Activated CD4-positive, alpha-beta T cell treated with anti-CD3 and anti-CD28 coated beads for 36 hours (primary cell): ENCODE measurements at places on chromosomes 6 and 20. TPM values are rescaled to one million over a fixed set of nuclear protein-coding genes. Genes with fewer than 3 reads are reported as not detected.

- no peak for DNase-seq
These were observed 191.8 kb upstream of the ARG1 start for GRCh38 chr6:131381052-131381708.

- no peak for DNase-seq
These were observed 108.3 kb upstream of the PHACTR1 start for GRCh38 chr6:12608016-12608860.

GRCh38 chr6:149182262-149182661, 135.2 kb upstream of the TAB2 start:
- no peak for DNase-seq

DNA sequence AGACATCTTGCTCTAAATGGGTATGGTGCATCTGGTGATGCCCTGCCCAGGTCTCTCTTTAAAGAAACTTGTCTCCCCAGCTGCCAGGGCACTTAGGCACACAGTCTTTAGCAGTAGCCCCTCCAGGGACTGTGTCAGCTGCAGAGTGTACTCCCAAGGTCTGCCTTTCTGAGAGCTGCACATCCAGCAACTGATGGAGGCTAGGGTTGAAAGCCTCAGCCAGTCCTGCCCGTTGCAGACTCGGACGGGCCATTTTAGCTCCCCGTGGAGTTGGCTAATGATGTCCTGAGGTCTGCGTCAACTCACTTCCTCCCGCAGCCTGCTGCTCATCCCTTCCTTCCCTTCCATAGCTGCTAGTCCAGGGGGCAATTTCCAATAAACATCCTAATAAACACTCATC, 381.8 kb downstream of the PTPRT start:
- DNase-seq, result no peak

GRCh38 chr6:127302728-127303660, 36.3 kb downstream of the RNF146 start:
- peak; percentile 56 for DNase-seq

DNA sequence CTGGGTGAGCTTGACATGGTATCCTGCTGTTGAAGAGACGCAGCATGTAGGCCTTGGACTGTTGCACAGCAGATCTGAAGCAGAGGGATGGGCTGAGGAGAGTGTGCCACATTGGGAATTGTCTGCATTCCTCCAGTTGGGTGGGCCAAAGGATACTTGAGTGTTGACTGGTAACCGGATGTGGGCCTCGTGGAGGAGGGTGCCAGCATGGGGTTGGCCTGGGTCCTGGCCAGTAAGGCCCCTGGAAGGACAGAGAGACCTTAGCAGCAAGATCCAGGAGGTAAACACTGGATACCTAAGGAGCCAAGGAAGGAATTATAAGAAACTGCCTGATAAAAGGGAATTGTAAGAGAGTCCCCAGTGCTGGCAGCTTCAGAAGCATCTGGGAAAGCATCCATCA, 76.9 kb downstream of the FIG4 start:
- no peak for DNase-seq

- no peak for DNase-seq
These were observed 135.9 kb downstream of the OLIG3 start for GRCh38 chr6:137358273-137358672.

DNA sequence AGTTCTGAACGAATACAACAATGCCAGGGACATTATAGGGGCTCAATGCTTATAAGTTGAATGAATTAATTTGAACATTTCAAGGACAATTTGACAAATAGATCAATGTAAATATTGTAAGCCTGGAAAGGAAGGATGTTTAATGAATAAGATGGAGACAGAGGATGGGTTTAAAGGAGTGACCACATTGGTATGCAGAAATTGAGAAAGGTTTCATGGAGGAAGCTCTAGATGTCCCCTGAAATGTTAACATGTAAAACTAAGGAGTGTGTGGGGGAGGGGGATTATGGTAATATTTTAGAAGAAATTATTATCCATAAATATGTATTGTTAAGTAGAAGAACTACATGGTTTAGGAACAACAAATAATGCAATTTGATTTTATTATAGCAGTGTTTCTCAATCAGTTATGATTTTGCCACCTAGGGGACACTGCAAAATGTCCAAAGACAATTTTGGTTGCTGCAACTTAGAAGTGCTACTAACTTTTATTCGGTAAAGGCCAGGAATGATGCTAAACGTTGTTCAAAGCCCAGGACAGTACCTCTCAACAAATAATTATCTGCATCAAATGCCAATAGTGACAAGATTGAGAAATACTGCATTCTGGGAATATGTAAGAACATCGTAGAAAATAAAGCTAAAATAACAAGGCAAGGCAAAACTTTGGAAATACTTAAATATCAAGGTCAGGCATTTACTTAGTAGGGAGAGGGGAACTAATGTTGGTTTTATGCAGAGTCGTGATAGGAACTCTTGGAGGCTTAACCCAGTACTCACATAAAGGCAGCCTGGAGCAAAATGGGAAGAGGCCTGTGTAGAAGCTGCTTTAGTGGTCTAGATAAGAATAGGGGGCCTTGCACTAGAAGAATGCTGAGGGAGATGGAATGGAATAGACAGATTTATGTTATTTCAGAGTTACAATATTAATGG, 686.9 kb upstream of the CITED2 start:
- DNase-seq, result no peak

- peak; percentile 64 for DNase-seq
These were observed 22.8 kb upstream of the BHLHE23 start for GRCh38 chr20:63029358-63030121.

DNA sequence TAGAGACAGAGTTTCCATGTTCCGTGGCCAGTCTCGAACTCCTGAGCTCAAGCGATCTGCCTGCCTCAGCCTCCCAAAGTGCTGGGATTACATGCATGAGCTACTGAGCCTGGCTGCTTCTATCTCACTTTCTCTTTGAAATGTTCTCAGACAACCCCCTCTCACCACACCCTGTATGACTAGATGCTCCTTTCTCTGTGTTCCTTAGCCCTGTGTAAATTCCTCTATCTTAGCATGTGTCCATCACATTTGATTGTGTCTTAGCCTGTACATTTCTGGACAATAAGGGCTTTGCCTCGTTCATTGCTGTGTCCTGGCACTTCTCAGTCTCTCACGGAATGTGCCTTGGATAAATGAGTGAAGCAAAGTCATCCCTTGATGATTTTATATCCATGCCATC, 168.1 kb upstream of the SCGN start:
- no peak for DNase-seq

DNA sequence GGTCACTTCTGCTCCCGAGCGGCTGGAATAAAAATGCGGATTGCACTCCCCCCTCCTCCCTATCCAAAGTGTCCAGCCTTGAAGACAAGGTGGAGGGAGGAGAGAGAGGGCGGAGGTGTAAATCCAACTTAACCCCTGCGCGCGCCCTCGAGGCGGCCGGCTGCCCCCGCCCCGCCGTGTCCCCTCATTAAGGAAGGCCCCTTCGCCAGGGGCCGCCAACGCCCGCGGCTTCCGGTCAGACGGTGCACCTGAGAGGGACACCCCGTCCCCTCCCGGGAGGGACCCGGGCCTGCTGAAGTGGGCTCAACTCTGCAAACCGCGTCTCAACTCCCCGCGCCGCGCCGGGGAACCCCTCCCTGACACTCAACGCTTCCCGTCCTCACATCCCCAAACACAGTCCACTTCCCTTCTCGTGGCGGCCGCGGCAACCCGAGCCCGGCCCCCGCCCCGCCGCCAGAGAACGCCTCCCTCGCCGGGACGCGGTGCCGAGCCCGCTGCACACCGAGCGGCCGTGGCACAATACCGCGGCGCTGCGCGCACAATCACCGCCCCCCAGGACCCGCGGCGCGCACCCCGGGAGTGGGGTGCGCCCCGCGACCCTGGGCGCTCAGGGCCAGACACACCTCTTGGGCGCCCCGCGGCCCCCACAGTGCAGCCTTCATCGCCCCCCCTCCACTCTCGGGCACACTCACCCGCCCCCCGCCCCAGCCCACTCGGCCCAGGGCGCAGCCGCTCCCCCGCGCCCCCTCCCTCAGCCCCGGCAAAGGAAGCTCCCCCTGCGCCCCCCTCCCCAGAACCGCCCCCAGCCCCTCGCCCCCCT, 102.5 kb downstream of the NOL4L start:
- peak; percentile 57 for DNase-seq

DNA sequence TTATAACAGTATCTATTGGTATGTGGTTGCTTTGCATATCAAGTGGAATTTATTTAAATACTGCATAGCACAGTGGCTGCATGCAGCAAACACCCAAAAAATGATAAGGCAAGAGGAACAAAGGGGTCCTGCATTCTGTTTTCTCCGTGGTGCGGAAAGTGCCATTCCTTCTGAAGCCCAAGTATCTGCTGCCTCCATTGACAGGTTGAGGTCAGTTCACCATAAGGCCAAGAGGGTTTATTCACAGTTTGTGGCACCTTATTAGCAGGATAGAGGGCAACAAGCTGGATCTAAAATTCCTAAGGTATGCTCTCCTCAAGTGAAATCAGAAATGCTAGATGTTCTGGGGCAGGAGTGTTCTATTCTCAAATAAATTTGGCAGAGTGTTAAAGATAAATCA, 9.3 kb downstream of the CARMIL1 start:
- no peak for DNase-seq

GRCh38 chr6:4021854-4022695, 56.9 kb downstream of the FAM217A start:
- DNase-seq, result no peak

DNA sequence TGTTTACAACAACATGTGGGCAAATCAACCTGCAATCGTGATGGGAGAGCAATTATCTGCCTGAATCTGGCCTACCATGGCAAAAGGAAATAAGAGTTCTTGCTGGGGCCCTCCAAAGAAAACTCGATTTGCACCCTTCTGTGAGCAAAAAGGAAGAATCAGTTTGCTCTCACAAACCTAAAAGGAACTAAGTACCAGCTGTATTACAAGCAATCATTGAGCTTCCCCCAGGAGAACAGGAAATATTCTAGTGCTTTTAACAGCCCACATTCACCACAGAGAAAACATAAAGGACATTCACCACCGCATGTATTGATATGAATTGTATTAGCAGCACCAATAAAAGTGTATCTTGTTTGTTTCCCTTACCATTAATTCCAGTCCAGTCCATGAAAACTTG, 75.0 kb downstream of the MBOAT1 start:
- DNase-seq, result no peak

DNA sequence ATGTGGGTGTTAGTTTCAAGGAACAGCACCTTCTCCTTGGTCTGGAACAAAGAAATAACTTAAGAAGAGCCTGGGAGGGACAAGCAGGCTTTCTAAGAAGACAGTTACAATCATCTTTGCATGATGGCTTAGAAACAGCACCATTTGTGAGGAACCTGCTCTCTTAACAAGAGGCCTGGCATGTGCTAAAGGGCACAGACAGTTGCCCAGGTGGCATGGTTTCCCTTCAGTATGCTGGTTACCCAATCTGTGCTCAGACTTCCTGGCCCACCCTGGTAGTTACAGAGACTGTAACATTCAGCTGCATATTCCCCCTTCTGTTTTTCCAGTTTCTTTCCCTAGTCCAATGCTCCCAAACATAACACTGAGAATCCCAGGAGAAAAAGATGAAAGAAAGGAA, 84.0 kb downstream of the CHD6 start:
- no peak for DNase-seq

- DNase-seq, result no peak
These were observed 10.2 kb downstream of the ADRM1 start for GRCh38 chr20:62313021-62313420.

DNA sequence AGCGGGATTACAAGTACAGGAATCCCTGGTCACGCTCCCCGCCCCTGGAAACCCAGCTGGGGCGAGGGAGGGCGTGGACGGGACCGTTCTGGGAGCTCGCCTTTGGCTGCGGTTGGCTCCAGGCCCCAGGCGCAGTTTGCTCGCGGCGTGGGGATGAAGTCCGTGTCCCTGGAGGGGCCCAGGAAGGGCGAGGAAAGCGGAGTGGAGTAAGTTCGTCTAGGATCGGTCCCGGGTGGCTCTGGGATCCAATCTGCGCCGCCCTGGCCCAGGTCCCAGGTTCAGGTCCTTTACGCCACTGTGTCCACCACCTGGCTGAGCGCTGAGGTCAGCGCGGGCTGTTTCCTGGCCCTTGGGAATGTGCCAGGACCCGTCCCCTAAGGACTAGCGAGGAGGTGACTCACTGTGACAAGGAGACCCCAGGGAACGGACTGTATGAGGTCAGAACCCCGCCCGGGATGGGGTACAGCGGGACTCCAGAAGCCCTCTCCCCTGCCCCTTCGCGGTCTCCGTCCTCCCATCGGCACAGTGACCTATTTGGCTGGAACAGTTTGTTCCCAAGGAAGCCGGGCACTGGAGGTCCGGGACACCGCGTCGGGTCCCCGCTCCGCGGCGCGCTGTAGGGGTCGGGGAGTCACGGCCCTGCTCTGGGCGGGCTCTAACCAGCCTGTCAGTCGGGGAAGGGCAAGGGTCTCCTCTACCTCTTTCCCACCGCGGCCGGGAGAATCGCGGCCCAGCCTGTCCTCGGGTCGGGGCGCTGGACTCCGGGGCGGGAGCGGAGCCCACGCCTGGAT, 724 bp downstream of the CDKN1A start:
- DNase-seq, result peak; percentile 39

DNA sequence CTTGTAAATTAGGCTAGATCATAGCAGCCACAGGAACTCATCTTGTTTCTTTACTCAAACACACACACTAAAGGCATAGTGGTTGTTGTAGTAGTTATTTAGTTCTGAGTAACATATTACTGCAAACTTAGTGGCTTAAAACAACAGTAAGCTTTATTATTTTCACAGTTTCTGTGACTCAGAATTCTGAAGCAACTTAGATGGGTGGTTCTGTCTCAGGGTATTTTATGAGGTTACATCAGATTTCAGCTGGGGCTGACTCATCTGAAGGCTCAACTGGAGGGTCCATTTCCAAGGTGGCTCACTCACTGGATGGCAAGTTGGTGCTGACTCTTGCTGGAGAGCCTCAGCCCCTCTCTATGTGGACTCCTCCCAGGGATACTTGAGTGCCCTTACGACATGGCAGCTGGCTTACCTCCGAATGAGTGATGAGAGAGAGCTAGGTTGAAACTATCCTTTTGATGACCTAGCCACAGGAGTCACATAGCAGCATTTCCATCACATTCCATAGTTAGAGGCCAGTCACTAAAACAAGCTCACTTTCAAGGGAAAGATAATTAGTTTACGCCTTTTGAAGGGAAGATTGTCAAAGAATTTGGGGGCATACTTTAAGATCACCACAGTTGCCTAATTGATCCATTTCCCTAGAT, 136.5 kb upstream of the PRND start:
- DNase-seq, result no peak

- peak; percentile 24 for DNase-seq
These were observed 25.5 kb upstream of the ASXL1 start for GRCh38 chr20:32332614-32333013.

GRCh38 chr6:141133836-141134235, 998.9 kb upstream of the GJE1 start:
- no peak for DNase-seq

The ITPR3 gene
- 42.6 TPM for total RNA-seq

The NR2E1 gene
- not detected for total RNA-seq

The ARFGEF3 gene
- 1.6 TPM for total RNA-seq

The CDH4 gene
- not detected for total RNA-seq

The MYCT1 gene
- not detected for total RNA-seq

The ADGRB3 gene
- total RNA-seq, result not detected
